ENCODE measurements at places on chromosomes 4 and X.

- DNase-seq: no peak
Measured at GRCh38 chrX:26788402-26788998, 572.5 kb downstream of the MAGEB5 start.

DNA sequence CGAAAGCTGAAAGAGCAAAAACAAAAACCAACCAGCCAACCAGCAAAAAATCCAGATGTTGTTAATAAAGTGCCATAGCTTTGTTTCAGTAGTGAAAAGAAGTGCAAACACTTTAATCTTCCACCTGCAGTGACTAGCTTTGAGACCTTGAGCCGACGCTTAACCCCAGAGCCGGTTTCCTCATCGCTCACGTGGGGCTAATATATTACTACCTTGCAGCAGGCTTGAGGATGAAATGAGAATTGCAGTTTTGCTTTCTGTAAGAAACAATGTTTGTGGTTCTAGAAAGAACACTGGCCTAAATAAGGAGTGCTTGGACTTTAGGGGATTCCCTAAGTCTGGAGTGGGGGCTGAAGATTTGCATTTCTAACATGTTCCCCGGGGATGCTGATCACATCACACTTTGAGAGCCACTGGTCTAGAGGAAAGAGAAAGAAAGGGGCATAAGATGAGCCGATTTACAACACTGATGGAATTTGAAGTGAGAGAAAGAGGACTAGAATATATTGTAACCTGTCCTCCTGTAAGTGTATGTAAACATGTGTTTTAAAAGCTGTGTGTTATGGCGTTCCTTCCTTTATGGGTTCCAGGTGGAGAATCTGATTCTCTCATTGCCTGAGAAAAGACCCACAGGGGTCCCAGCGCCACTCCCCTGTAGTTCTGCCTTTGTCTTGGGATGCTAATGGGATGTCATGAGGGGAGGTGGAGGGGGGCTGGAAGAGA, 1.4 kb downstream of the FGF2 start:
- DNase-seq: no peak

DNA sequence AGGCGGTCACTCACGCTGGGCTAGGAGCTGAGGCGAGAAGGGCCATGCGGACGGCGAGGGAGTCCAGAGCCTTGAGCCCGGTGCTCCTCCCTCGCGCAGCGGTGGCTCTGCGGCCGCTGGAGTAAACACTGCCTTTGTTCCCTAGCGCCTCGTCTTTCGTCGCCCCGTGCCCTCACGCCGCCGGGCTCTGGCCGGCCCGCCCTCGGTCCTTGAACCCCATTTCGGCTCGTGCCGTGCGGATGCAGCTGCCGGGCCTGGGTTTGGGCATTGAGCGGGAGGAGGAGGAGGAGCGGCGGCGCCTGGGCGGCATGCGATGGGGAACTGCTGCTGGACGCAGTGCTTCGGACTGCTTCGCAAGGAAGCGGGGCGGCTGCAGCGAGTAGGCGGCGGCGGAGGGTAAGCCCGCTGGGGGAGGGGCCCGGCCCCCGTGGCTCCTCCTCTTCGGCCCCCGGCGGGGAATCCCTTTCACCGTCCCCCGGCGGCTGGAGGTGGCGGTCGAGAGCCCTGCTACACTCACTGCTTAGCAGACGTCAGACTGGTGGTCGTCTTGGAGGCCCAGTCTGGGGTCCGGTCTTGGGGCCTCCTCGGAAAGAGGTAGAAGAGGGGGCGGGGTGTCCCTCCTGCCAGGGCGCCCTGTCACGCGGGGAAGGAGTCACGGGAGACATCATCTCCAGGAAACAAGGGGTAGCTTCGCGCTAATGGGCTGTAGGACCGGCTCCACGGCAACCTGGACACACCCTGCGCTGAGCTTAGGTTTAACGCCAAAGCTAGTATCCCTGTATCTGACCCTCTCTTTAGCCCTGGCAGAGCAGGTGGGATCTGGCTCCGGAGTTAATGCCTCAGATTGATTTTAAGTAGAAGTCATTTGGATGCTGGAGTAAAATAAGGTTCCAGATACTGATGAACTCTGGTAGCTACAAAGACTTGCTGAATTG, at the start of gene AP1AR:
AP1AR (plus strand) TSS at position 9 of the 935 bp plus-strand sequence; CDS start at position 314, 305 bp downstream.
- DNase-seq: no peak

DNA sequence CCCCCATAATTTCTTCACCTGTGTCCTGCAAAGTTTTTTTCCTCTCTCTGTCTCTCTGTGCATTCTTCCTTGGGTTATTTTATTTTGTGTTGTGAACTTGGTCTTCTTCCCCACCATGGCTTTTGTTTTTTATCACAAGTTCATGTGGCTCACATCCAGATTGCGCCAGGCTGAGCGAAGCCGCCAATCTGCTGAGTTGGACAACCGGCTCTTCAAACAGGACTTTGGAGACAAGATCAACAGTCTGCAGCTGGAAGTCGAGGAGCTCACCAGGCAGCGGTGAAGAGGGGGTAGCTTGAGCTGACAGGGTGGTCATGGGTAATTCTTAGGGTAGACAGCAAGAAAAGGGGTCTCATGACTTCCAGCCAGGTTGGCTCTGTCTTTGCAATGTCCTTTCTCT, 46.1 kb downstream of the GRSF1 start:
- DNase-seq: no peak

GRCh38 chr4:26060286-26060685, 146.3 kb downstream of the SMIM20 start:
- no peak for DNase-seq

DNA sequence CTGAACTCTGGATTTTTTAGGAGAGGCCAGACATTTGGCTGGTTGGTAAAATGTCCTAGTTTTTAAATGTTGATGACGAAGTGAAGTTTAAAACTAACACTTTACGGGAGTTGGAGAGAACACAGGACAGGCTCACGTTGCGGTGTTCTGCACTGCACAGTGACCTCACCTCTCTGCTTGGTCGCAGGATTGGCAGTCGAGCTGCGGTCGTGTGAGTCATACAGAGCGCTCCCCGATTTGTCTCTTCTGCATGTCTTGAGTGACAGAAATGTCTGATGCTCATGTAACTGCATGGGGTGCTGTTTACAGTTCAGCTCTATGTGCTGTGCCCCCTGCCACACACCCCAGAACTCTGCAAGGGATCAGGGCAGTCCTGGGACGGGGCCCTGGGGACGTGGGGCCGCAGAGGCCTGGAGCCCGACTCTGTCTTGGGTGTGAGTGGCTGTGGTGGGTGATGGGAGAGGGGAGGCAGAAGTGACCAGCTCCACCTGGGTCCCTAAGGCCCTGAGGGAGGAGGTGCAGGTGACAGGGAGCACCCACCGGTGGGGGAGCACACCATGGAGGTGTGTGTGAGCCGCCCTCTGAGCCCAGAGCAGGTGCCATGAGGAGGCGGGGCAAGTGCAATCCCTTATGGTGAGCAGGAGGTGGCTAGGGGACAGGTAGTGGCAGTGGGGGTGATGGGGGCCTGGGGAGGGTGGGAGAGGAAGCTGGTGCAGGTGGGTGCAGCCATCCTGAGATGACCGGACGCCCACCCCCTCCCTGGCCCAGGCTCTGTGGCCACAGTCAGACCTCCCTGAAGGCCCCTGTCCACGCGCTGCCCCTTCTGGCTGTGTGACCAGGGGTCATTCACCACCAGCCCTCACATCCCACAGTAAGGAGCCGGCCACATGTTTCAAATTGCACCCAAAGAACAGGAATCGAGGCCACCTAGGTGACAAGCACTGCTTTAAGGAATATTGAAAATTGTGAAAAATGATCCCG, 77.9 kb upstream of the ADRA2C start:
- DNase-seq: no peak

DNA sequence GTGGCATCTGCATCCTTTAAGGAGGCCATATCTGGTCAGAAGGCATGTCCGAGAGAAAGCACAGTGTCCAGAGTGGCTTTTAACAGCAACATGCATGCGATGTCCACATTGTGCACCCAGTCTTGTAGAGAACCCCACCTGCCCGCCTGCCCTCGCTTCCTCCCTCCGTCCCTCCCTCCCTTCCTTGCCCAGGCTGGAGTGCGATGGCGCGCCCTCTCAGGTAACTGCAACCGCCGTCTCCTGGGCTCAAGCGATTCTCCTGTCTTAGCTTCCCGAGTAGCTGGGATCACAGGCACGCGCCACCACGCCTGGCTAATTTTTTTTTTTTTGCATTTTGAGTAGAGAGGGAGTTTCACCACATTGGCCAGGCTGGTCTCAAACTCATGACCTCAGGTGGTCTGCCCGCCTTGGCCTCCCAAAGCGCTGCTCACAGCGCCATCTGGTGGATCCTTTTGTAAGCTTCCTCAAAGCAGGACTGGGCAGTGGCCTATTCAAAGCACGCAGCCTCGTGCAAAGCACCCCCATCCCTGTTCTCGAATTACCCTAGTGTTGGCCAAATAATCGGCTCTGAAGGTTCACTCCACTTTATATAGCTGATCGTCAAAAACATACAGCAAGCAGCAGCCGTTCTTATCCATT, 15.0 kb downstream of the BRCC3 start:
- no peak for DNase-seq

DNA sequence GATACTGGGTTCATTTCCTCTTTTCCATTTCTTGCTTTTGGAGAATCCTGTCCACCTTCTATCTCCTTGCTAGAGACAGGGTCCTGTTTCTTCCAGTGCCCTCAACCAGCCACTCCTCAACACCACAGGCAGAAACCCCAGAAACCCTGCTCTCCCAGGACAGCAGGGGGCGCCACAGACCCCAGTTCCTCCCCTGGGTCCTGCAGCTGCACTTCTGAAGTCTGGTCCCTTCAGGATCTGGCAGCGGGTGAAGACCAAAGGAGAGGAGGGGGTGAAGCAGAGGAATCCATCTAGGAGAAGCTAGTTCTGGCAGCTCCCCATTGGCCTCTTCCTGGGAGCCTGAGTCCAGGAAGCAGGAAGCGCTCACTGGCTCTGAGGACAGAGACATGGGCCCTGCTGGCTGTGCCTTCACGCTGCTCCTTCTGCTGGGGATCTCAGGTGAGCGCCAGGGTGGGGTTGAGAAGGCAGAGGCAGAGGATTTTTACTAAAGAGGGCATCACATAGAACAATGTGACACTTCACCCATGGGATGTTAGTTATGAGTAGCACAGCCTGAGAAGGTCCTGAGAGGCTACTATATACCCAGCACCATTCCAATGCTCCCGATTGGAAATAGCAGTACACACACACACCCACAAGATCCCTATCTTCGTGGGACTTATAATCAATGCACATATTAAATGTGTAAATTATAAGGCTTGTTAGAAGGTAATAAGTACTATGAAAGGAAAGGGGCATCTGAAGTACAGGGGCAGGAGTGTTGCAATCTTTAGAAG, at the start of gene PRSS48:
PRSS48 (plus strand) TSS at position 375 of the 776 bp plus-strand sequence; CDS start at position 387, 12 bp downstream.
- DNase-seq: no peak

DNA sequence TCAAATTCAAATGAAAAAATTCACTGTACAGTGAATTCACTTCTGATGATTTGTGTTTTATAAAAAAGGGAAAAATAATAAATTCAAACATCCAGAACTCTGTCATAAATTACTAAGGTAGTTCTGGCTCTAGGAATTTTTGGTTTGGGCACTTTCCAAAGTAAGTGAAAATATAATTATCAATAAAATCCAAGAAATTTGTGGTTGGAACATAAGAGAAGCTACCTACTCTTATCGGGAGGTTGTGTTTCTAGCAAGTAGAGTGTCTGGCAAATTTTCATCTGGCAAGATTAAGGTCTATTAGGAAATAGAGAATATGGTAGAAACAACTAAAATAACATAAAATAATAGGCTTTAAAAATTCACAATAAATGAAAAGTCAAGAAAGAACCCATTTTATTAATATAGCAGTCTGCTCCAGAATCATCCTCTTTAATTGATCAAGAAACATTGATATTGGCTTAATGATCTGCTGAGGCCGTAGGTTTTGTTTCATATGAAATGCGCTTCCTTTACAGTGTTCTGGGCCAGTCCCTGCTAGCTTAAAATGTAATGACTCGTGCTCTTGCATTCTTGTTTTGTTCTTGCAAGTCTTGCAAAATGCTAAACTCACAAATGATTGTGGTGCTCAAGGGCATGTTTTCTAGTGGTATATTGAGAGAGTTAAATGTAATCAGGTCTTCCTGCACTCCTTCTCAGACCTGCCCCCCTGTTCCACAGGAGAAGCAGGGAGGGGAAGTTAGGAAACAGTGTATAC, 331.4 kb downstream of the RAPGEF2 start:
- DNase-seq: no peak

DNA sequence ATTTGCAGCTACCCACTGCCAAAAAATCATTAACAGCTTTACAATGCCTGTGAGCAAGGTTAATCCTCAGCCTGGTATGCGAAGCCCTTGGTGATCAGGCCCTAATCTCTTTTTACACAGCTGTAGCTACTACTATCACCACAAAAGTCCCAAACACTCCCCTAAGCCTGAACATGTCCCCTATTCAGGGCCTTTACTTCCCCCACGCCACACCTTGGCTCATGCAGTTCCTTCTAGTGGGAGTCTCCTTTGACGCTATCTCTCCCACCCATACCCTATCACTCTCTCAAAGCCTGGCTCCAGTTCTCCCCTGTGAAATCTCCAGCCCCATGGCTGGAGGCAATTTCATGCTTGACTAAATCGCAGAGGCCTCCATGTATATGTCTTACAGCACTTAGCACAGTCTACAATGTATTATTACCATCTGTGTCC, 90.6 kb upstream of the CBR4 start:
- DNase-seq: no peak

- DNase-seq: no peak
Measured at GRCh38 chrX:10759141-10759799, 138.9 kb upstream of the MID1 start.

DNA sequence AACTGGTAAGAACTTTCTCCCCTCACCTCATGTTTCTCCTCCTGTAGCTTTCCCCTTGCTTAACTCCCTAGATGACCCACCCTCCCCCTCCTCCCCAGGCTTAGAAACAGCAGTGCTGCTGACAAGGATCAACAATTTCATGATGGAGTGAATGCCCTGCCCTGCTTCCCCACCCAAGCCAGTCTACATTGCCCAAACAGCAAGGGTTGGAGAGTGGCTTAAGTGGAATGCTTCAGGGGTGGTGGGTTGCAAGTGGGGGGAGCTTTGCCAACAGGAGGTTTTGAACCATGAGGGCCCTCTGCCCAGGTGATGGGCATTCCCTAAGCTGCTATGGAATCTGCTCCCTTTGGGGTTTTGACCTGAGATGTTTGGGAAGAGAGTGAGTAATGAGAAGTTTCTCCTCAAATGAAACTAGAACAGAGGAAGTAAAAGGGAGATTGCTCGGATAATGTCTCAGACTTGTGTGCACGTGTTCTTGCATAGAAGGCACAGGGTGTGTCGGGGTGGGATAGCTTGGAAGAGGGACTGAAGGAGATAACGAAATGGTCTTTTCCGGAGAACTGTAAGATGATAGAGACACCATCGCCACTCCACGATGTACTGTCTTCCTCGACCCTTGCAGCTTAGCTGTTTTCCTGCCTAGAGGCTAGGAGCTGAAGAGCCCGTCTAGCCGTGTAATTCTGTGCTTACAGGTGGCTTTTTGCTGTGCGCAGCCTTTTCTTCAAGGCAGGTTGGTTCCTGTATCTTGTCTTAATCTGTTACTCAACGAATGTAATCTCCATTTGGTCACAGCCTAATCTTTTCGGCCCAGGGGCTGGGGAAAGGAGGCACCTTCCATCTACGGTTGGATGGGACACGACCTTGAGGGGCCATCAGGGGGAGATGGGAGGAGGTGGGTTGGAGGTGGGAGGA, 10.1 kb downstream of the GDPD2 start:
- no peak for DNase-seq

DNA sequence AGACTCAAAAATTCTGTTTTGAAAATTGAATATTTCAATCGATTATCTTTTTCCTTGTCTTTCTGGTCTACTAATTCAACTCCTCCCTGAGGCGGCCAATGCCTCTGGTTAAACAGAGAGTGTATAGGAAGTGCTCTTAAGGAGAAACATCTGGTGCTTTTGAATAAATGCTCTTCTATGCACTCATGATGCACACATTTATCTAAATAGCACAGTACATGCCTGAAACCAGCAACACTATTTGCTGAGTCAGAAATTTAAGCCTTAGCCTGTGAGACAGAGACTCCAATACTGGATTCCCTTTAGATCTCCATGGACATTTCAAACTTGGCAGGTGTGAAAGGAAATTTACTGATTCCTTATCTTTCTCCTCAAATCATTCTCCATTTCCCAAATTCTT, 118.6 kb downstream of the SLIT2 start:
- no peak for DNase-seq

Data from AG09319 (cell line).